ENCODE measurements at places on chromosomes 6 and 20.

GRCh38 chr6:72689107-72689954 lies 67.5 kb downstream of the KCNQ5 start:
- no peak for DNase-seq

DNA sequence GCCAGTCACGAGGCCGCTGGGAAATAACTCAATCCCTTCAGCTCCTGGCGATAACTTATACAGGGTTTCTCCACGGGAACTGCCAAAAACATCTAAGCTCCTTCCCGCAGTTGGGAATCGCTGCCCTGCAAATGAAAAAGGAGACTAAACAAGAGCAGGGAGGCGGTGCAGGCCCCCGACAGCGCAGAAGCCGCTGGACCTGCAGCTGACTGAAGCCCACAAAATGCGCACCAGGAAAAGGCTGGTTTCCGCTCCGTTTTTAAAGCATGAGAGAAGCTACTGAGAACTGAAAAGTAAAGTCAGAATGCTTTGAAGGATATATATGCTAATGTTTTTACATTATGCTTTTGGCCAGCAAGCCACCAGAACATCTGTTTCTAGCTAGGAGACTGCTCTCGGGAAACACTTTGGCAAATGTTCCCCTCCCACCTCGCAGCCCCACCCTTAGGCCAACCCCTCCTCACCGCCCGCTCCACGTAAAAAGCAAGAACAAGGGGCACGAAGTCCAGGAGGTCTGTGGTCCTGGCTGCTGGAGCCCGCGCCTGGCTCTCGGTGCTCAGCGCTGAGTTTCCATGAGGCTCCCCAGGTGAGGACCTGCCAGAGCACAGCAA lies 90.5 kb downstream of the SOD2 start:
- no peak for DNase-seq

DNA sequence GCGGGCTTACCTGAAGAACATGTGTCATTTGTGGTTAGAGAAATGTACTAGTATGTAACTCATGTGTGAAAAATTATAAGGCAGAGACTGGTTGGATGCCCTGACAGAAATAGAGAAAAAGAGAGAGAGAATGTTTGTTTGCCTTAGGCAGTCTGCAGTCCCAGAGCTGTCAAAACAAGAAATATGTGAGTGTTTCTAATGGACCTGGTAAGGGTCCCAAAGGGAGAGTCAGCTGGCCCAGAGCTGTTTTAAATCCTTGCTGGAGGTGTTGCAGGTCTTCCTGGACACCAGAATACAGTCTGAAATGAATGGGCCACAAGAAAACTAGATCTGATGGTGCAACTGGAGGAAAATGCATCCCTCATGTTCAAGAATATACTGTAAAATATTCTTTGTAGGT lies 158.3 kb upstream of the OGFRL1 start:
- no peak for DNase-seq

GRCh38 chr6:42347456-42347855 lies 104.3 kb downstream of the TRERF1 start:
- DNase-seq: peak; percentile 21

DNA sequence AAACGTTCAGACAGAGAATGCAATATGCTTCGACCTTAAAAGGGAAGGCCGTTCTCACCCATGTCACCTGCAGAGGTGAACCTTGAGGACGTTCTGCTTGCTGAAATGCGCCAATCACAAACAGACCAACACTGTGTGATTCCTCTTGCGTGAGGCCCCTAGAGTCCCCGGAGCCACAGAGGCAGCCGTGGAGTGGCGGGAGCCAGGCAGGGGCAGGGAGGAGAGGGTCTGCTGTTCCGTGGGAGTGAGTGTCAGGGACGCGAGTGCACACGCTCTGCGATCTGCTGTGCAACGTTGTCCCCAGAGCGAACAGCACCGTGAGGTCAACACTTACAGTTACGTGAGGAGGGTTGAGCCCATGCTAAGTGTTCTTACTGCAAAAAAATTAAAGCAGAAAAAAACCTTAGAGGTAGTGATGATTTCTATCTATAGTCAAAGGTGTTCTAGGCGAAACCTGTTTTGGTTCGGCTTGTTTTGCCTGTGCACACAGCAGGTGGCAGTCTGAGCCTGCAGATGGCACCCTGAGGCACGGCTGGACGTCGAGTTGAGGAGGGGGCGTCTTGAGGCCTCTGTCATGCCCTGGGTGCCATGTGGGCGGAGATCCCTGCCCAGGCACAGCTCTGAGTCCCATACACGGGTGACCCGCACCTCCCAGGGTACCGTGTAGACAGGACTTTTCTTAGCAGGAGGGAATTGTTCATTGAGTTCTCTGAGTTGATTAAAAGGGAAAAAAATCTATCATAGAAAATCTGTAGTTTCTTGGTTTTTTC lies 71.7 kb upstream of the FRMD1 start:
- no peak for DNase-seq

GRCh38 chr6:167736486-167737204 lies 90.1 kb upstream of the AFDN start:
- no peak for DNase-seq

GRCh38 chr20:37356961-37357371 lies 11.0 kb downstream of the SRC start:
- no peak for DNase-seq

DNA sequence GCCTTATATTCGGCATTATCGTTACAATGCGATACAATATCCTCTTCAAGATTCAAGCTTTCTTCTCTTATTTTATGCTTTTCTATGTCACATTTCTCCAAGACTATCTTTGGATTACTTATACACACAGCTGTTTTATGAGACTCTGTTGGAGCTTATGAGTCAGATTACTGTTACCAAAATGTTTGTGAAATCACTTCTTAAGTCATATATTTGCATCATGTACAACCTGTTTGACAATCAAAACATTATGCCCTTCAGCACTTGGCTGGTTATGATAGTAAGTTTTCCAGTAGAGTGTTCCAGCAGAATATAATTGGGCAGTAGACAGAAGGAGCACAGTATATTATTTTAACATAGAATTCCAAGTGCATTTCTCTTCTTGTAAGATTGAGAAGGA lies 35.2 kb downstream of the BMP6 start:
- DNase-seq: no peak

- no peak for DNase-seq
Measured at GRCh38 chr20:45235995-45236394, 14.8 kb downstream of the SEMG2 start.

- no peak for DNase-seq
Measured at GRCh38 chr6:64703922-64704321, 1003.1 kb downstream of the EYS start.

DNA sequence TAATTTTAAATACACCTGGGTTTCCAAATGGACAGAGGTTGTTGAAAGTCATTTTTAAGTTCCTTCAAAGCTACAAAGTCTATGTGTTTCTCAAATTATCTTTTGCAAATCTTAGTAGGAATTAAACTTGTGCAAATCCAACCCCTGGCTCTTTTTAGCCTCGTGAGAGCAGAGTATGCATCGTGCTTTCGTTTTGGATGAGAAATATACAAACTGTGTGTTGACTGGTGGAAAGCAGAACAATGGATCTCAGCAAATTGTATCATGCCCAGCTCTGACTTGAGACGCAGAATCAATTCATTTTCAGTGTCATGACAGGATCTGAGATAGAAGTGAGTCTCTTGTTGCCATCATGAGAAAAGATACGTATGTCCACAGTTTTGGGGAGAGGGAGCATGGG lies 542.4 kb upstream of the FLRT3 start:
- no peak for DNase-seq

GRCh38 chr20:47124181-47124717 lies 229.6 kb downstream of the EYA2 start:
- DNase-seq: no peak

DNA sequence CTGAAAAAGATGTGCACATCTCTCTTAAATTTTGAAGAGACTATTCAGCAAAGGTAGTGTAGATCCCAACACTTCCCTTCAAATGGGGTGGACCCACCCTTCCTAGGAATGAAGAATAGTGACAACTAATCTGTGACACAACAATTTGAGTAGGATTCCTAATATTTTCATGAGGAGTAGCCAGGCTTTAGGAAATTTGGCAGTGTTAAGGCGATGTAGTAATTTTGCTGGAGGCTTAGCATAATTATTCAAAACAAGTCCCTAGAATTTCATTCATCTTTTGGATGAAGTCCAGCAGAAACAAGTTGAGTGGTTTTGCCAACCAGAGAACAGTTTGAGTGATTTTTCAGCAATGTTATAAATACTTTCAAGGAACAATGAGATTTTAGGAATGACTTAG lies 52.4 kb downstream of the ELOVL4 start:
- DNase-seq: no peak

DNA sequence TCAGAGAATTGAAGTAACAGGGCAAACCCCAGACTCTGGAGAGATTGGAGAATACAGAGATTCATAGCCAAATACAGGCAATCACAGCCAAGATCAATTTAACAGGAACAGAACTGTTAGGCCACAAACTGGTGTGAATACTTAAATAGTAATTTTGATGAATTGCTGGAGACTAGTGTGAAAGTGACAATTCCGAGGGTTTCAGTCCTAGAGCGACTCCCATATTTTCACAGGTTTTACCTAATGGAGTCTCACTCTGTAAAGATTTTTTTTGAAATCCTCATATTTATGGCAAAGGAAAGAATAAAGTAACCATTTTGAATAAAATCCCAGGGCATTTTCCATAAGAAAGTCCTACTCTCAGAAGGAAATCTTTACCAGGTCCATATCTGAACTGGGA lies 135.5 kb downstream of the MMUT start:
- no peak for DNase-seq

- no peak for DNase-seq
Measured at GRCh38 chr20:25340380-25340779, 50.3 kb downstream of the ABHD12 start.

- no peak for DNase-seq
Measured at GRCh38 chr20:44092551-44093248, 94.3 kb downstream of the JPH2 start.

DNA sequence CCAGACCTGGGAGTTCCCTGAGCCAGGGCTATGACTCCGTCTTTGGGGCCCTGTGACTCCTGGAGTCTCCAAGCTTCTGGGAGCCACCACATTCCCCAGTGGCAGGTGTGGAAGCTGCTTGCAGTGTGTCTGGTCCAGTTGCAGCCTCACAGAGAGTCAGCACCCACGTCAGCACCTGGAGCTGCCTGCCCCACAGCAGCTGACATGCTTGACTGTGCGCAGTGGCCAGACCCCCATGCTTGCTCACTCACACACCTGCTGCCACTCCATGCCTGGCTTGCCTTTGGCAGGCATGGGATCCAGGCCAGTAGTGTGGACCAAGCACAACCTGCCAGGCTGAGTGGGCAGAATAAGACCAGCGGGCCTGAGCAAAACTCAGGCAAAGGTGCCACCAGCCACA lies 31.0 kb upstream of the ASIP start:
- no peak for DNase-seq

- DNase-seq: no peak
Measured at GRCh38 chr6:25659633-25660368, 7.8 kb downstream of the SCGN start.

DNA sequence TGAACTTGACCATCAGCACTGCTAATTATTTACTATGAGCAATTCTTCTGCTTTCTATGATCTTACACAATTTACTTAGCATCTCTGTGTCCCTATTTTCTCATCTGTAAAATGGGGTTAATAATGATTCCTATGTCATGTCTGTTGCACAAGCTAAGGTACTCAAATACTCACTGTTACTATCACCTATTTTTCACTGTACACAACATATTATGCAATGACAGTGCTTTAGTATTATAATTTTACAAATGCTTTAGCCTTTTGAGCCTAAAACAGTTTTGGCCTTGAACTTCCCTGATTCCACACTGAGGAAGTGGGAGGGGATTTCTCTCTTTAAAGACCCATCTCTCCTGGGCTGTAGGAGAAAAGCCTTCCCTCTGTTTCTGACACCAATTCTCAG lies 36.9 kb upstream of the THEMIS start:
- DNase-seq: no peak

- DNase-seq: no peak
Measured at GRCh38 chr6:25442898-25443297, 163.7 kb downstream of the CARMIL1 start.

DNA sequence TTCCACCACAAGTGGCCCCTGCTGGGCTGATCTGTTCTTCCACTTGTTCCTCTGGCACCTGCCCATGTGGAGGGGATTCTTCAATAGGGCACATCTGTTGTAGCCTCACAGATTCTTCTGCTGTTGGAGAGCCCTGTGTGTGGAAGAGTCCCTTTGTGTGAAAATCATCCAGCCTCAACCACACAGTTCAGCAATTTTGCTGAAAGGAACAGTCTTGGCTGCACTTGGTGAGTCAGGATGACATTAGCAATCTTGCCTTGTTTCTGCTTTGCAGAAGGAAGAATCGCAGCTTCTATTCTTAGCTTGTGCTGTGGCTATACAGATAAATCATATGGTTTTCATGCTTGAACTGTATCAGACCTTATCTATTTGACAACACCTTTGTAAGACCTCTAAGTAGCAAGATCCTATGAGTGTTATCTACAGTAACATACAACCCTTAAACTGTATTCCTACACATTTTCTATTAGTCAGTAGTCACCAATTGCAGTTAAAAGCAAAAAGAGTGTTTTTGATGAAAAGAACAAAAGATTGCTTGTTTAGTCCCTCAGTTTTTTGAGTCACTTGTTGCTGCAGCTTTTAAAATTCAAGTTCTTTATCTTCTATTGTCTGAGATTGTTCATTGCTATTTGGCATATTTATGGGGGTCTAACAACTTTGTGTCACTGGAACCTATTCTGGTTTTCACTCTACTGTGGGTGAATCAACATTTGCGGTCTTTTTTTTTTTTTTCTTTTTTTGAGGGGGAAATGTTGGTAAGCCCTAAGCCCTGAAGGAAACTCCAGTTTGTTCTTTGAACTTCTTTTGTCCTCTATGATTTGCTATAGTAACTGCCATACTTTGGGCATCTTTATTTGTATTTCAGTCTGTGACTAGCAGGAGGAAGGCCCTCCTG lies 231.6 kb downstream of the TFAP2B start:
- DNase-seq: no peak

DNA sequence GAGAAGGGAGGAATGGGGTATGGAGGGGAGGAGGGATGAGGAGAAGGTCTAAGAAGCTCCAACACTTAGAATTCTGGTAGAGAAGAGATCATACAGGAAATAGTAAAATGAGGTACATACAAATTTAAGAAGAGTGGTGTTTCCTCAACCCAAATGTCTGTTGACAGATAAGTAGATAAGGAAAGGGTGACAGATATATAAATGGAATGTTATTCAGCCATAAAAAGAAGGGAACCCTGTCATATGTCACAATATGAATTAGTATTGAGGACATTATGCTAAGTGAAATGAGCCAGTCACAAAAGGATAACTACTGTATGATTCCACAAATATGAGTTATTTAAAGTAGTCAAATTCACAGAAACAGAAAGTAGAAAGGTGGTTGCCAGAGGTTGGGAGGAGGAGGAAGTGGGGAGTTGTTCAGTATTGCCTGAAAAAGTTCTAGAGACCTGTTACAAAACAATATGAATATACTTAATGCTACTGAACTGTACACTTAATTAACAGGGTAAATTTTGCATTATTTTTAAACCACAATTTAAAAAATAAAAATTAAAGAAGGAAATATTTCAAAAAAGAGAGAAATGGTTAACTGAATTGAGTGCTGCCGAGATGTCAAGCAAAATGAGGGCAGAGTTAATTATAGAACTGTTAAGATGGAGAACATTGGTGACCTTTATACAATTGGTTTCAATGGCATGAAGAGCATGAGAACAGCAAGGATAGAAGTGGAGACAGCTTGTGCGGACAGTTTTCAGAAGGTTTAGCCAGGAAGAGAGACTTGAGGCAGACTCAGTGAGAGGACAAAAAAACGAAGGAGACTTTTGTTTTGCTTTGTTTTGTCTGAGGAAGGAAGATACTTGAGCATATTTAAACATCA lies 47.6 kb upstream of the ADGRF4 start:
- DNase-seq: no peak

- peak; percentile 78 for DNase-seq
Measured at GRCh38 chr6:118894425-118895260, 691 bp downstream of the ASF1A start.
